Activated CD4-positive, alpha-beta T cell treated with anti-CD3 and anti-CD28 coated beads for 48 hours (primary cell): ENCODE measurements at places on chromosomes 11 and 22.

DNA sequence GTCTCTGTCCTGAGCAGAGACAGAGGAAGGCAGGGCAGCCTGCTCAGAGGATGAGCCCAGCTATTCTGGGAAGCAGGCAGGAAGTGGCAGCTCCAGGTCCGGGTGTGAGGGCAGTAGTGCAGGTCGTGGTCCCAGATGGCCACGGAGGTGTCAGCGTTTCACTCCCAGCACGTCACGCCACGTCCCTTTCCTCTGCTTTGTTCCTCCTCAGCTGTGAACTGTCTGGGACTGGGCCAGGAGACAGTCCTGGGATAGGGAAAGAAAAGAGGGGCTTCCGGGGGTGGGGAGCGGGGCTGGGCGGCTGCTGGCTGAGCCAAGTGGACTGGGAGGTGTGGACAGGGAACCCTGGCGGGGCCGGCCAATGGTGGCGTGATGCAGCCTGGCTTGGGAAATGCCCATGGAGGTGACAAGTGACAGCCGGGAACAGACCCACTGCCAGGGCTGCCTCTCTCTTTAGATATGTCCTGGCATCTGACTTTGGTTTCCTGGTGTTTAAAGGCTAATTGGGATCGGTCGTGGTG lies 64.7 kb downstream of the KCNQ1 start:
- DNase-seq, result no peak

- no peak for DNase-seq
Measured at GRCh38 chr11:17777086-17777737, 42.6 kb downstream of the KCNC1 start.

GRCh38 chr11:87456499-87456898 lies 418.8 kb downstream of the TMEM135 start:
- DNase-seq, result no peak

DNA sequence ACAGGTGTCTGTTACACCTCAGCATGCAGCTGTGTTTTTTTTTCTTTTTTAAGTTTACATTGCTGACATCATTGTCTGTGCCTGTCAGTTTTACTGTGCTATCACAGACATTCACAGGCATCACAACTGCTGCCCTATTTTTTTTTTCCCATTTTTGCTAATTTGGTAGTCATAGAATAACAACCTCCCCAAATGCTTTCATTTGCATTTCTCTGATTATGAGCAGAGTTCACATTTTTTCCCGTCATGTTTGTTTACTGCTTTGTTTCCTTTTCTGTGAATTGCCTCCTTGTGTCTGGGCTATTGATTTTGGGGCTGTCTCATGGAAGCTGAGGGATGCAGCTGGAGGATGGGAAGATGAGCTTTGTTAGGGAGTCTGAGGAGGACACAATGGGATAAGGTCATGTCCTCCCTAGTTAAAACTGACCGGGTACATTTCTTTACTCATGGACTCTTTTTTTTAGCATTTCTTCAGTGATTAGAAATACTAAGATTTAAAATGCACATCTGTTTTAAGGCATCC lies 155.1 kb downstream of the LDLRAD3 start:
- no peak for DNase-seq
